ENCODE measurements at places on chromosomes 12 and 14.

DNA sequence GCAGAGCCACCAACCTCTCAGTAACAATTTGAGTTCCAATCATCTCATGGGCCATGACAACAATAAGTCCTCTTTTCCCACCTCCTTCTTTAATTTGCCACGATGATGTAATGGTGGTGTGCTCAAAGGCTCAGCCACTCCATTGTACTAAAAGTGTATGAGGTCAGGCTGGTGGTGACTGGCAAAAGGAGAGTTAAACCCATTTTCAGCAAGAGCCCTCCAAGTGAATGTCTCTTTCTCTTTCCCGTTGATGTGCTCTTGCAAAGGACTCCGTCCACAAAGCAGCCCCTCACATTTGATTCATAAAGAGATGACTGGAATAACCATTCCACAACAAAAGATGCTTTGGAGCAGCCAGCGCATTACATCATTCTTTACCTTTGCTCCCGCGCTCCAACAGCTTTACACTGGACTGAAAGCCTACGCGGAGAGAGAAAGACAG, 41.6 kb downstream of the DUSP16 start:
- no peak for DNase-seq

DNA sequence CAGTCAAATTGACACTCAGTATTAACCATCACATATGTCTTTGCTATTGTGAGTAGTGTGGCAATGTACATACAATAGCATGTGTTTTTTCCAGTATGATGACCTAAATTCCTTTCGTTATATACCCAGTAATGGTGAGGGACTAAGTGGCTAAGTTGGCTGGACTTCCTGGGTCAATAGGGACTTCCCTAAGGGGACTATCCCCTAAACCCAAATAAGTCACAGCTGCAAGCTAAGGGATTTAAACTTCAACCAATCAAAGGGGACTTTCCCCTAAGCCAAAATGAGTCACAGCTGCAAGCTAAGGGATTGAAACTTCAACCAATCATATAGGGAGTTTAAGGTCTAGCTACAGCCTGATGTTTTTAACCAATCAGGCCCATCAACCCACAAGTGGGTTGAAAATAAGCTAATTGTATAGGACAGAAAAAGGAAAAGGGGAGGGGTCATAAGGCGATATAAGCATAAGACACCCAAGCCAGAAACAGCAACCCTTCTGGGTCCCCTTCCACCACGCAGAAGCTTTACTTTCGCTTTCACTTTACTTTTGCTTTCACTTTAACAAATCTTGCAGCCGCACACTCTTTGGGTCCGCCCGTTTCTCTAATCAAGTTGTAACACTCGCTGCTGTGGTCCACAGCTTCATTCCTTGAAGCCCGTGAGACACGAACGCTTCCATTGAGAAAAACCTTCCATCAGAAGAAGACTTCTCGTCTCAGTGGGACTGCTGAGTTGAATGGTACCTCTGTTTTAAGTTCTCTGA, 404.4 kb downstream of the FLRT2 start:
- peak; percentile 82 for DNase-seq

DNA sequence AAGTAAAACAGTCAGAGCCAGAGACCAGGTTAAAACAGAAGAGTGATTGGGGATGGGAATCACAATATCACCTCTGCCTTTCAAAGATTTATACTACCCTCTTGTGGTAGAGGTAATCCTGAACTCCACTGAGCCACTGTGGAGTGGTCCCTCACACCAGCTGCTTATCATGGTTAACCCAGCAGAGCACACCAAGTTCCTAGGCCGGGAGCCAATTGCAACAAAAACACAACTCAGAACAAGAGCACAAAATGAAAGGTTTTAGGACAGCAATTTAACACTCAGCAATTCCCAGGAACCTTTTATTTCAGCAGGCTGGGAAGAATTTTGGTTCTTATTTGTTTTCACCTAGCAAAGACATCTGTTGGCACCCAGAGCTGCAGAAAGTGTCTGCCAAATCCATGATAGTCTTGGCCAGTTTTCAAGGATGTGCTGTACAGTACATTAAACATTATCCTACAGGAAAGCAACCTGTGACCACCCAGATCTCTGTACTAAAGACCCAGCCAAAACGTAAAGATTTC, 220.5 kb upstream of the ATXN7L3B start:
- no peak for DNase-seq

DNA sequence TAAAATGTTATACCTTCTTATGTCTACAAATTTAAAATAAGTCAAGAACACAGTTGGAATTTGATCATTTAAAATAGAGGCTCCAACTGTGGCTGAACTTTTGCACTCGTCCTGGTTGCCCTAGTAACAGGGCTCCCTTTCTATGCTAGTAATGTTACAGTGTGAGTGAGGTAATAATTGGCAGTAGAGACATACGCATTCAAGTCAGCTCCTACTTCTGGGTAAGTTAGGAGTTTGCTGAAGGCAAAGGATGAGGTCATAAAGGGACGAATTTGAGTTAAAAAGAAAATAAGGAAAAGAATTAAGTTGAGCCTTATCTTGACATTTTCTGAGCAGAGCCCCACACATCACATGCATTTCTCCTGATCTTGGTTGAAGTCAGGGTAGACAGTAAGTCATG, 129.1 kb downstream of the TMEM117 start:
- no peak for DNase-seq

DNA sequence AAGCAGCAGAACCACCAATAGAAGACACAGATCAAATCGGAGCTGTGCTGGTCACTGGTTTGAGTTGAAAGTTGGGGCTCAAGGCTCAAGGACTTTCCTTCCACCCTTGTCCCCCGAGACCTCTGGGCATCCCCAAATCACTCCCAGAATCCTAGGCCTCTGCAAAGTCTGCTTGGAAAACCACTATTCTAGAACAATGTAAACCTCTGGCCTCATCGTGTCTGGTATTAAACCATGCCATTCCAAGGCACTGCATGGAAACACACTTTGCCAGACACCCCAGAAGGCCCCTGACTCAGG, 288.0 kb downstream of the DPF3 start:
- no peak for DNase-seq
